Left kidney (tissue), 8 donors: ENCODE measurements at places on chromosomes 4 and X. TPM values are rescaled to one million over a fixed set of nuclear protein-coding genes. Genes with fewer than 3 reads are reported as not detected.
A peak's percentile ranks its signal among the peaks of the same experiment; 100 is the strongest.

The HSFX2 gene
- 1.0 TPM for polyA plus RNA-seq

The IRAK1 gene
- 54.3 TPM for polyA plus RNA-seq

The VEGFC gene
- polyA plus RNA-seq, result 17.1 TPM

The ARHGAP6 gene
- 15.0 TPM for polyA plus RNA-seq

The ZNF157 gene
- polyA plus RNA-seq, result 1.6 TPM

The CXCL11 gene
- polyA plus RNA-seq, result not detected

The CT45A3 gene
- not detected for polyA plus RNA-seq

The EXOC1L gene
- polyA plus RNA-seq, result not detected

The CXCL5 gene
- 0.12 TPM for polyA plus RNA-seq

DNA sequence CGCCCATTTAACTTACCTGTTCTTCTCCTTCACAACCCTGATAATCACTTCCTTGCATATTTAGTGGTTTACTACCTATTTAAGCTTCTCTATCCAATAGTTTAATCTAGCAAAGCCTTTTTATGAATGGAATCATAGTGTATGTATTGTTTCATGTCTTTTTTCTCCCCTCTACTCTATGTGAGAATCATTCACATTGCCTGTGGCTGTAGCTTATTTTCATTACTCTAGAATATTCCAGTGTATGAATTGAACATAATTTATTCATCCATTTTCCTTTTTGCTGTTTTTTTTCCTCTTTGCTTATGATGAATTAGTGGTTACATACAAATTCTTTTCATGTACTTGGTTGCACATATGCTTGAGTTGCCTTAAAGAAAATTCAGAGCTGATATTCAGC lies 490 bp upstream of the ADH4 start:
- DNase-seq, result no peak

DNA sequence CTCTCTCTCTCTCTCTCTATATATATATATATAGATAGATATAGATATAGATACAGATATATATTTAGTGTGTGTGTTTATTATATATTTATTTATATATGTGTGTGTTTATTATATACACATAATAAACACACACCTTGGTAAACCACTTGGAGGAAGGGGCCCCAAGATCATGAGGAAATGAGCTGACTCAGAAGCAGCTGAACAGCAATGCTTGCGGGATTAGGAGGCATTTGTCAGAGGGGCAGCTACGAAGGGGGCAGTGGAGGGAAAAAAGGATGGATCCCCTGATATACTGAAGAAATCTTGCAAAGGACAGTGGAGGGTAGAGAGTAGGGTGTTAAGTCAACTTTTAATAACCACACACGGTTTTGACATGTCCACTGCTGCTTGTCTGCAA lies 120.0 kb upstream of the SORBS2 start:
- DNase-seq, result no peak

DNA sequence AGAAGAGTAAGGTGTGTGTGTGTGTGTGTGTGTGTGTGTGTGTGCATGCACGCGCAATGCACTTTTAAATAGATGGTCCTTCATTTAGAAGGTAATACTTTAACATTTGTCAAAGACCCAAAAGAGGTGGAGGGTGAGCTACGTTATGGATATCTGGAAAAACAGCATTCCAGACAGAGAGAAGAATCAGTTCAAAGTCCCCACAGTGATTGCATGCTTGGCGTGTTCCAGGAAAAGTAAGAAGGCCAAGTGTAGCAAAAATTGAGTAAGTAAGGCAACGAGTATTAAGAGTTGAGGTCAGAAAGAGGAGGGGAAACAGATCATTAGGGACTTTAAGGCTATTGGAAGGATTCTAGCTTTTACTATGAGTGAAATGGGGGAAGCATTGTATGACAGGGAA lies 21.9 kb upstream of the GABRE start:
- DNase-seq, result no peak

GRCh38 chr4:40223343-40223742 lies 26.5 kb downstream of the RHOH start:
- DNase-seq, result no peak

GRCh38 chr4:73883306-73883705 lies 14.1 kb downstream of the CXCL1 start:
- no peak for DNase-seq

- no peak for DNase-seq
Observed at GRCh38 chr4:163612762-163613161, 118.3 kb downstream of the TMA16 start.

DNA sequence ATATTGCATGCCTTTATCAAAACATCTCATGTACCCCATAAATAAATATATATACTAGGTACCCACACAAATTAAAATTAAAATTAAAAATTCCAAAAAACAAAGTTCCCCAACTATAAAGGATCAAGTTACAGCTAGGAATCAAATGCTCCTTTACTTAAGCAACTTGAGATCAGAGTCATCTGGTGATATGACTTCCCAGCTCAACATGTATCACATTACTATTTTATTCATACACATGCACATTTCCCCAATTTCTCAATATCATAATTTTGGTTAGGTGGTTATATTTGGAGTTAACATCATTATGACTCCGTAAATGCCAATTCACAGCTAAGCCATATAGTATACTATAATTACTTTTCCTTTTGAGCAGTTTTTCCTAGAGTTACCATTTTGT lies 60.9 kb downstream of the CLOCK start:
- DNase-seq, result no peak

DNA sequence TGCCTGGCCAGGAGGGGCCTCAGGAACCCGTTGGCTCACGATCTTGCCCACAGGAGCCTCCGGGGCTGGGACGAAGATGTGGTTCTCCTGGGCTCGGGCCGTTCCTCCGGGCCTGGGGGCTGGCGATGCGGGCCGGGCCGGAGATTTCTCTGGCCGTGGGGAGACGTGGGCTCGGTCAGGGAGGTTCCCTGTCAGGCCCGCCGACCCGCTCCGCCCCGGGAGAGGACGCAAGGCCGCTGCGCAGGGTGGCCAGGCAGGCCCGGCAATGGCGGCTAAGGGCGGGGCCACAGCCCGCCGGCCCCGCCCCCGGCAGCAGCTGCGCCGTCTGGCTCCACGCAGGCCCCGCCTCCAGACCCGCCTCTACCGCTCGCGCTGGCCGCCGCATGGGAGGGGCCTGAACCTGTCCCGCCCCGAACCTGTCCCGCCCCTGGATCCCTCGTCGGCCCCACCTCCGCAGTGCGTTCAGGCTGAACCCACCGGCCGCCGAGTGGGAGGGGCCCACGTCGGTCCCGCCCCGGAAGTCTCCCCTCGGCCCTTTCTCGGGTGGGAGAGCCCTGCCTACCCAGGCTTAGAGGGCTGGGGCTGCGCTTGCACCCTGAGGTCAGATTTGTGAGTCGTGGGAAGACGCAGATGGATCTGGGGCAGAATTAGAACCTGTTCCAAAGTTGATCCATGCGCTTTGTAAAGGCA lies at the start of gene FAM3A:
Gene FAM3A (minus strand): TSS at position 267 of the 690 bp plus-strand sequence. CDS start 460 bp downstream, outside the sequence.
- DNase-seq, result peak; percentile 82

DNA sequence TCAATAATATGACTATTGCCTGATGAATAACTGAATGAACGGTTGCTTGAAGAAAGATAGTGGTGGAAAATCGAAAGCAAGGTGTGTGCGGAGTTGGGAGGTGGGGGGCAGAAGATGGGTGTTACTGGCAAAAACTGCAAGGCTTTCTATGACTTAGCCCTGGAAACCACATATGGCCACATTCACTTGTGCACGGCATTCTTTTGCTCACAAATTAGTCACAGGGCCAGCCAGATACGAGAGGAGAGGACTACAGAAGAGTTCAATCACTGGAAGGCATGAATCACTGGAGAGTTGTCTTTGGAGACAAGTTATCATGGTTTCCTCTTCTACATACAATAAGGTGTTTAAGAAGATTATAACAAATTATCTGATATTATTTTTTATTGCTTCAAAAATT lies 626.5 kb upstream of the CPEB2 start:
- DNase-seq, result no peak

DNA sequence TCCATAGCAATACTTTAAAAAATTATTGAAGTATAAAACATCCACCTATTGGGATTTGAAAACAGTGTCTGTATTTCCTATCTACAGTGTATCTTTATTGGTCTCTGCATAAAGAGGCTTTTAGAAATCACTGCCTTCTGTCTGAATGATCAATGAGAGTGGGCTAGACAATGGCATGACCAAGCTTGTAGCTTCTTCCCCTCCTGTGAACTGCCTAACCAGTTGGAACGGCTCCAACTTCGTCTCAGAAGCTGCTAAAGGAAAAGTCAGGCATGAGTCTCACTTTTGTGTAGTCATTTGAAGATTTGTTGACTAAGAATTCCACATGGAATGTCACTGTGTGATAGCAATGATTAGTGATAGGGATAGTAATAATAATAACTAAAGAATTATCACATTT lies 64.2 kb downstream of the INTS12 start:
- no peak for DNase-seq

GRCh38 chrX:48196745-48197201 lies at the start of gene SSX5:
TSS of gene SSX5 (minus strand) at chrX:48196795. CDS start at chrX:48195358, 1,437 bp downstream.
- no peak for DNase-seq

- DNase-seq, result no peak
Observed at GRCh38 chrX:13518126-13518525, 51.3 kb upstream of the EGFL6 start.
